ENCODE measurements at places on chromosomes 3 and 15.

GRCh38 chr3:159187232-159187631 is 385.4 kb downstream of the MFSD1 start:
- DNase-seq, result no peak

GRCh38 chr3:80606073-80606472 is 838.3 kb upstream of the ROBO1 start:
- DNase-seq, result no peak

- no peak for DNase-seq
Measured at GRCh38 chr15:80967451-80967850, 22.2 kb downstream of the MESD start.

GRCh38 chr3:188584958-188585689 is 431.2 kb downstream of the LPP start:
- no peak for DNase-seq

DNA sequence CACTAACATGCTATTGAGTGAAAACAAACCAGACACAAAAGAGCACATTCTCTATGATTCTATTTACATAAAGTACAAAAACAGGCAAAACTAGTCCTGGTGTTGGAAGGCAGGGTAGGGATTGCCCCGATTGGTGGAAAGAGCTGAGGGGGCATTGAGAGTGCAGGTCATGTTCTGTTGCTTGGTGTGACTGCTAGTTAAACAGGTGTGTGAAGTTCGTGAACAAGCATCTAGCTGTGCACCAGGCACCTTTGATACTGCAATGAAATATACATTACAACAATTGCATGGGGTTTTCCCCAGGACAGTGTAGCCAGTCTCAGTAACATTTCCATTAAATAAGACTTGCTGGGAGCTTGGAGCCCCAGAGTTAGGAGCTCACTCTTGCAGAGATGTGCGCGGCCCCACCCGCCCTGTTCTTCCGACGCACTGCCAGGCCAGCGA is 26.3 kb upstream of the THRB start:
- no peak for DNase-seq

DNA sequence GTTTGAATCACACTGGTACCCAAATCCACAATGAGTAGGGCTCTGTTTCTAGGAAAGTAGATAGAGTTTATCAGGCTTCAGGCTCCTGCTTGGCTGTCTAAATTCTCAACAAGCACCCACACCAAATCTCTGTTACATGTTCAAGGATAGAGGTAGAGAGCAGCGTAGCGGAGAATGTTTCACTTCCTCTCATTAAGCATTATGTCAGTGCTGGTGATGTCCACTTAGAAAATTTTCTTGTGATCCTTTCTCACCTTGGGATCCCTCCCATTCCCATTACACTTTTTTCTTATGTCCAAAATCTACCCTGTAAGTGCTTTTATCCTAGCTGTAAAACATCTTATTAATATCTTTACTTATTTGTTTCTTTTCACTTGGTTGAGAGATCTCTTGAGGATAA is 34.7 kb upstream of the GCSAM start:
- no peak for DNase-seq

- no peak for DNase-seq
Measured at GRCh38 chr3:190205739-190206138, 85.0 kb upstream of the P3H2 start.

- no peak for DNase-seq
Measured at GRCh38 chr3:161035711-161036110, 69.4 kb downstream of the B3GALNT1 start.

- no peak for DNase-seq
Measured at GRCh38 chr3:29274667-29275066, 6.2 kb upstream of the RBMS3 start.

DNA sequence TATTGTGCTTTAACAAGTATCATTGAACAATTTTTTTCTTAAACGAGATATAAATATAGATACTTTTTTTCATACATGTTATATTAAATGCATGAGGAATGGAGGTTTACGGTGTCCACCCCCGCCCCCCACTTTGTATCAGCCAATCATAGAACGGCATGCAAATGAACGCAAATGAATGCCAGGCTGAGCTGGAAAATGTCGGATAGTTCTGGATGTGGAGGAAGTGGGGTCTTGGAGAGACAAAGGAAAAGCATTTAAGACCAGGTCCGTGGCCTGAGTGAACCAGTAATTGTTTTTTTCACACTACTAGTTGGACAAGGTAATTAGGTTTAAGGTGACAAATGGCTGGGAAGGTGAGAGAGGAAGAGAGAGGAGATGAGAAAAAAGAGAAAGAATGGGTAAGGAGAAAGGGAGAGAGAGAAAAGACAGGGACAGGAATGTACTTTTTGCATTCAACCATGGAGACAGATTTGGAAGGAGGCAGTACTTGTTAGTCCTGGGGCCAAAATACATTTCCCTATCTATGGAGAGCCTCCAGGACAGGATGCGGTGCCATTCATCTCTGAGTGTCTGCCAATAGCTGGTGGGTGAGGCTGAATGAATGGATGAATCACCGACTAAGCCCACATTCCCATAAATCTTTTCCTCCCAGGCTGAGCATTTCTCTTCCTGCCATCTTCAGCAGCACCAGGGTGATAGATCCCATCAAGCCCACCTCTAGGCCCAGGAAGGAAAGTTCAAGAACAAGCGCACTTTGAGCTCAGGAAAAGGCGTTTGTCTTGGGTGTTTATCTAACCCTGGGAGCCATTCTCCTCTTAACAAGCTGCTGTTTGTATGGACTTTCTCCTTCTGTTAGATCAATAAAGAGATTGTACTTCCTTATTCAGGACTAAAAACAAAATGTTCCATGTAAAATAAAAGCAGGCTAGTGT is 1.4 kb upstream of the RAD18 start:
- no peak for DNase-seq

DNA sequence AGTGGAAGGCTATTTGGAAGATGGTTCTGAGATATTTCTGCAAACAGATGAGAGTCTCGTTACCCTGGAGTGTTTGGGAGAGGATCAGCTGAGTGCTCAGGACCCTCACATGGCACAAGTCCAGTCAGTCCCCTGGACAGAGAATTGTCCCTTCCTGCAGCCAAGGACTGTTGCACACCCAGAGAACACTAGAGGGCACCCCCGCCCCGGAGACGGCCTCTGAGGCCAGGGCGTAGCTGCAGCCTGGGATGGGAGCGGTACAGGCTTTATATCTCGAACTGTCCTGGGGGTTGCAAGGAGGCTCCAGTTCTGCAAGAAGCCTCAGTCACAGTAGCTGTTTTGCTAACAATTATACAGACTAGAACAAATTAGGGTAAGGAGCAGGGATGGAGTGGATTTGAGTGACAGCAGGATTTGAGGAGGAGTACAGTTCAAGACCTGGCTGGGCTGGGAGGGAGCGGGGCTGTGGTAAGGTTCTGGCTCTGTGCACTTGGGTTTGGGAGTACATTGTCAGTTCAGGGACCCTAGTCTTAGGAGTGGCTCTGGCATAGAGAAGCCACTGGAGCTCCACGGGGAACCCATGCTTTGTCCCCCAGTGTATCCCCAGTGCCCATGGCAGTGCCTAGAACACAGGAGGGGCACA is 67.6 kb upstream of the HACD2 start:
- DNase-seq, result peak; percentile 25

DNA sequence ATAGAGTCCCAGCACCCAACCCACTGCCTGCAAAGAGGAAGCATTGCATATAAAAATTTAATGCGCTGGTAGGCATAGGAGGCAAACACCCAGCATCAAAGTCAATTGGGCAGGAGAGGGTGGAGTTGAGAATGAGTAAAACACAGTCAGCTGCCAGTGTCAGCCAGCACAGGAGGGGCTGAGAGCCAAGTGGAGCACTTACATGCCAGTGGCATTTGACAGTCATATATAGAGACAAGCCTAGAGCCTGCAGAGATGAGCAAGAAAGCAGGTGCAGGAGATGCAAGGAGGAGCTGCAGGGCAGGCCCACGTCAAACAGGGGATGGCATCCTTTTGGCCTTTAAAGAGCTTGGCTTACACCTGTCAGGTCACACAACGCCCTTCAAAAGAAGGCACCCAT is 27.6 kb upstream of the ZFAND6 start:
- peak; percentile 22 for DNase-seq

DNA sequence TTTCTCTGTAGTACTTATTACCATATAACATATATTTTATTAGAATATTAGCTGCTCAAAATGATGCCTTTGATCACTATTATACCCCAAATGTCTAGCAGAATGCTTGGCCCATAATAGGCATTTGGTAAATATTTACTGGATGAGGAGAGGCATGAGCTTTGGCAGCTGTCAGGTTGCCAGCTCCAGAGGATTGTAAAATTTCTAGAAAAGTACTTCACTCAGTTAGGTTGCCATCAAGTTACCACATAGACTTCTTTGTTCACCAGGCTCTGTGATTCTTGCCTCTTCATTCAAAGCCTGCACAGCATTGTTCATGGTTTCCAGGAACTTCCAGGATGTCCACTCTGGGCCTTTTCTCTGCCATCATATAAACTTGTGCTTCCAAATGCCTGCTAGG is 582.8 kb downstream of the PDCD6IP start:
- no peak for DNase-seq

DNA sequence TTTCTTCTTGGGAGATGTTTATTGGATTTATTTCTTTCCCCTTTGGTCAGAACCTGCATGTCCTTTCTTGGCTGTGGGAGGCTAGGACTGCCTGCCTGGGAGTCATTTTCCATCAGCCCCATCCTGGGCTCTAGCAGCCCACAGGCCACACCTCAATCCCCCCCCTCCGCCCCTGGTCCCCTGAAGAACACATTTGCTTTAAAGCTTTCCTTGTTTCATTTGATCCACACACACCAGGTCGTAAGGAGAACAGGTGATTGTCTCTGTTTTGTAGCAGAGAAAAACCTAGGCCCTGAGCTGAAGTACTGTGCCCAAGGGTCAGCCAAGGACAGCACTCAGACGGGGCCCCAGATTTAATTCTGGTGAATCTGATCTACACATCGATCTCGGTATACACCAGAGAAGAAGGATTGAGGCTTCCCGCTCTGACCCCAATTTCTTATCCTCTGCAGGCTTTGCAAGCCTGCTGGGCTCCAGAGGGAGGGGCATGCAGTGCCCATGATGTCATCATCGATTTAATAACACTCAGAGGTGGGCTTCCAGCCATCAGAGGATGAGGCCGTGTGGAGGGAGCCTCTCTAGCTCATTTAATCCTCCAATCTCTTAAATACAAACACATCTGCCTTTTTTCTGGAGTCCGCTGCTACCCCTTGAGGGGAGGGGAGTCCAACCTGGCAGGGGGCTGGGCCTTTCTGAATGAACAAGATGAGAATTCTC is 1.7 kb upstream of the CLN6 start:
- DNase-seq, result no peak

DNA sequence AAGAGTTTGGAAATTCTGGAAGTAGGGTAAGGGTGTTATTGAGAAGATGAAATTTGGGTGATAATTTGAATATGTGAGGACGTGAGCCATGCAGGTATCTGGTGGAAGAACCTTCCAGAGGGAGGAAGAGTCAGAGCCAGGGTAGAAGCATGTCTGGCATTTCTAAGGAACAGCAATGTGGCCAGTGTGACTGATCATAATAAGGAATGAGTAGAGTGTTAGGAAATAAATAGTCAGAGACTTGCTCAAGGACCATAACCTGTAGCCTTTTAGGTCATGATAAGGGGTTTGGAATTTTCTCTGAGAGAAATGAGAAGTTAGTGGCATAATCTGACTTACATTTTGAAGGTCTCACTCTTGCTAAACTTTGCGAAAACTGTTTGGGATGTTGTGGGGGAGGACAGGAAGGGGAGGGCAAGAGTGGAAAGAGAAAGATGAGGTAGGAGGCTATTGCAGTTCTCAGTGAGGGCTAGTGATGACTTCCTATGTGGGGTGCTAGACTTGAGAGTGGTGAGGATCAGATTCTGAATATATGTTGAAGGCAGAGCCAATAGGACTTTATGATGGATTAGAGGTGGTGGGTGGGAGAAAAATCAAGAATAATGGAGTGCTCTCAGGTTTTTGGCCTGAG is 568.3 kb downstream of the AGBL1 start:
- no peak for DNase-seq

- no peak for DNase-seq
Measured at GRCh38 chr15:47041301-47041700, 676.0 kb upstream of the SEMA6D start.

GRCh38 chr15:57456559-57456958 is 80.3 kb downstream of the CGNL1 start:
- DNase-seq, result no peak

- peak; percentile 52 for DNase-seq
Measured at GRCh38 chr15:39623529-39623931, 42.7 kb downstream of the THBS1 start.

DNA sequence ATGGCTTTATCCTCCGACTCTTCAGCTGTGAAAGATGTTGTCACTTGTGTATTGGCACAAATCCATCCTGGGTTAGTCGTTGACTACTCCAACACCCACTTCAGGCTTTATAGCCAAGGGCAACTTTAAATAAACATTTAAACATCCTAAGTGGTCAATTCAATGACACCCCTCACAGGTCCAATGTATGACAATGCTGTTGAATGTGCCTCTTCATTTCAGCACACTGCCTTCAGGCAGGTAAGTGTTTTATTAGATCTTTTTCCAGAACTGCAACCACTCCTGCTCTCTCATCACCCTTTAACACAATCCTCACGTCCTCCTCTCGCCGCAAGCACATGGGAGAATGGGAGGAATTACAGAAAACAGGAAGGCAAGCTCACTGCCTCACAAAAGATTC is 30.3 kb downstream of the IL12A start:
- DNase-seq, result no peak

- DNase-seq, result no peak
Measured at GRCh38 chr3:130661140-130661891, 85.3 kb downstream of the PIK3R4 start.

GRCh38 chr15:32642667-32643435 is 1.3 kb downstream of the SCG5 start:
- DNase-seq, result no peak

GRCh38 chr3:20185331-20185678 is 701 bp downstream of the SGO1 start:
- peak; percentile 9 for DNase-seq

DNA sequence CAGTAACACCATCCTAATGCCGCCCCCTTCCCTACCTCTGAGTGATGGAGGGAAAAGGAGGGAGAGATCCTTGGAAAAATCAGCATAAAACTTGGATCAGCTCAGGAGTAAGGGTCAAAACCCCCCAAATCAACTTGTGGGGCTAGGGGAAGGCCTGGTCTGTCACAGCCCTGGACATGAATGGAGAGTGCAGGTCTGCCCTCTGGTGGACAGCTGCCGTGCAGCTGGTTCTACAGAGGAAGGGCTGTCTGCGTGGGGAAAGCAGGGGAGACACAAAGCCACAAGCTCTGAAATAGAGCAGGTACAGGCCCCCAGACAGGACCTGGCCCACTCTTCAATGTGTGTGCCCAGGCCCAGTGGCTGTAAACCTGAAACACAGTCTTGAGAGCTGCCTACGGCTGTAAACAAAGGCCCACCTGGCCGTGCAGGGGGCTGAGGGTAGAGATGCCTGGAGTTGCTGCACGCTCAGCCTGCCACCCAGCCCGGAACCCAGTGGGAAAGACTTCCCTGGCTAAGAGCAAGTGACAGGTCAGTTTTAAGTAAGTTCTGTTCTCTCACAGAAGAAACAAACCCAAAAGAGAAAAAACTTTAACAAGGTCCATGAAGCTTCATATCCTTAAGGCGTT is 16.4 kb downstream of the CLK3 start:
- peak; percentile 64 for DNase-seq

All from CD4-positive, alpha-beta T cell treated with Interleukin-17A for 4 hours (primary cell).